ENCODE measurements at places on chromosomes 7 and 10.

DNA sequence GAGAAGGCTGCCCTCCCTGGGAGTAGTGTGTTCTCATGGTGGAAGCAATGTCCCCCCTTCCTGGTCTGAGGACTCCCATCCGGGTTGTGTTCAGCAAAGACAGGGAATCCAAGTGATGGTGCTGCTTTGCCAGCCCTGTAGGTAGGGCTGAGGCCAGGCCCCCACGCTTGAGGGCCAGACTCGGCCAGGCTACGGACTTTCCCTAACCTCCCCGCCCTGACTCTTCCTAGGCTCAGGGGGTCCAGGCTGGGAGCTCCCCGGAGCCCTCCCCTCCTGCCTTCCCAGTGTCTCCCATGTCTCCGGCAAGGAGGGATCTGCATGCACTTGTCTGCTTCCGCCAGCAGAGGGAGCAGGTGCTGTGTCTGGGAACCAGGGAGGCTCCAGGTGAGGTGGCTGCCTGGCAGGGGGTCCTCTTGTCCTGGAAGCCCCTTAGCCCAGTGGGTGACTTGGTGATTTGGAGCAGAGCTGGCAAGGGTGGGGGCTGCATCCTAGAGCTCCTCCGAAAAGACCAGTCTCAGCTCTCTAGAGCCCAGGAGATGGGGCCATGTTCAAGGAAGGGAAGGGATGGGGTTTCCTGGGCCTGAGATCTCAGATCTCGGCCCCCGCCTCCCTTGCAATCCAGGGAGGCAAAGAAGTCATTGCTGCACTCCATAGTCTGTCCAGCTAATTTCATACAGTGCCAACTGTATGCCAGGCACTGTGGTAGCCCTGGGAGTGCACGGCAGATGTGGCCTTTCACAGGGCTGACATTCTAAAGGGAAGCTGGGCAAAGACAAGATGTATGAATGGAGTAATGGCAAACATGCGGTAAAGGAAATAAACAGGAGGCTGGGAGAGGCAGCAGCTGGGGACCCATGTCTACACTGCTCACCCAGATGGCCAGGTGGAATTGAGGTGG, 20.3 kb upstream of the SFRP5 start:
- peak; percentile 59 for DNase-seq

DNA sequence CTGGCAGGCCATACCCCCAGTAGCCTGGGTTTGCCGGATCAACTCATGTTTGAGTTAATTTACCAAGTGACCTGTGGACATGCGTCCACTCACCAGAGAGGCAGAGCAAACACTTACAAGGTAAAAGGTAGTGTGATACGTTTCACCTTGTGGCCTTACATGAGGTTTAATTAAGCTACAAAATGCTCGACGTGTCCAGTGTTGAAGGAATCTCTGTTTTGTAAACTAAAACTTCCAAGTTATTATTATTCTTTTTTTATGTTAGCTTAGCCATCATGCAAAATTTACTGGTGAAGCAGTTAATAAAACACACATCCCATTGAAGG, 42.9 kb downstream of the RGS10 start:
- DNase-seq: no peak

- no peak for DNase-seq
Measured at GRCh38 chr7:115235075-115235474, 313.2 kb downstream of the MDFIC start.

GRCh38 chr10:78215645-78216044, 182.0 kb downstream of the RPS24 start:
- peak; percentile 94 for DNase-seq

- DNase-seq: no peak
Measured at GRCh38 chr10:127905848-127906261, 1.0 kb upstream of the PTPRE start.

DNA sequence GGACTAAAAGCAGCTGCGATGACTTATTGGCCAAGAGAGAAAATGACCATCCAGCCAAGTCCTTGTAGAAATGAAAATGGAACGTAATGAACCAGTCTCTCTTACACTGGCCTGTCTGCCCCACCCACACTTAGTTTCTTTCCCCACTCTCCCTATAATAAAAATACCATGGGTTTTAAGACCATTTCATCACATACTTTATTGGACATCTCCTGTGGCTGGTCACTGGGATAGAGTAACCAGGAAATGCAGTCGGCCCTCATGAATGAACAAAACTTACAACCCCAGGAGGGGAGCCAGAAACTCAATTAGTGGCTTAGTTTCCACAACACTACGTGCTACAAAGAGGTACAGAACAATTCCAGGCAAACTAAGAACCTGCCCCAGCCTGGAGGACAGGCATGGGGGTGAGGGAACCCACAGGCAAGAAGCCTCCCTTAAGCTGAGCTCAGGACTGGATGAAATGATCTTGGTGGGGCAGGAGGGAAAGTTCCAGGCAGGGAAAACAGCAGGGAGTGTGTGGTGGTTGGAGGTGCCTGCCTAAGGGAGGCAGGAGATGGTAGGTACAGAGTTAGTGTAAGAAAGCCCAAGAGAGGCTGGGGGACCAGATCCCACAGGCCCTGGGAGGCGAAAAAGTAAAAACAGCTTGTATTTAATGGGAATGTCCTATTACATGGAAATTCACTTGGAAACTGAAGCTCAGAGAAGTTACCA, 29.6 kb downstream of the MKI67 start:
- peak; percentile 75 for DNase-seq

Measured in EH (cell line).